ENCODE measurements at places on chromosomes 1 and 21.
A peak's percentile ranks its signal among the peaks of the same experiment; 100 is the strongest.

- no peak for DNase-seq
Observed at GRCh38 chr1:175377394-175377793, 184.8 kb upstream of the KIAA0040 start.

GRCh38 chr1:50959303-50959912 is 659 bp downstream of the FAF1 start:
- no peak for DNase-seq

- DNase-seq, result no peak
Observed at GRCh38 chr21:39502631-39503030, 50.9 kb downstream of the SH3BGR start.

- DNase-seq, result no peak
Observed at GRCh38 chr1:19344372-19344810, 32.3 kb downstream of the SLC66A1 start.

GRCh38 chr1:88169139-88169538 is 514.9 kb upstream of the PKN2 start:
- DNase-seq, result no peak

GRCh38 chr1:220967911-220968310 is 88.7 kb downstream of the HLX start:
- DNase-seq, result no peak

DNA sequence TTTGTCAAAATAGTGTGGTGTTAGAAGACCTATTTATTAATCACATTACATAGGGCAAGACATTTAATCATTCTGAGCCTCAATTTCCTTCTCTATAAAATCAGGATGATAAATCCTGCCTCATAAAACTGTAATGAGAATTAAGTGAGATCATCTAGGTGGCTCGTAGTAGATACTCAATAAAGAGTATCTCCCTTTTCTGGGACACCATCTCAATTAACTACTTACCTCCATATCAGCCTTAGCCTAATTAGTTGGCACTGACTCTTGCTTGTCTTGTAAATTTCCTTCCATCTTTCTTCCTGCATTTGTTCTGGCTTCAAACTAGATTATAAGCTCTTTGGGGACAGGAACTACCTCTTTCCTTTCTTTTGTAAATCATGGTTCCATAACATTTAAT is 102.6 kb upstream of the TNR start:
- DNase-seq, result no peak

- DNase-seq, result no peak
Observed at GRCh38 chr21:39662411-39662953, 49.7 kb downstream of the B3GALT5 start.

DNA sequence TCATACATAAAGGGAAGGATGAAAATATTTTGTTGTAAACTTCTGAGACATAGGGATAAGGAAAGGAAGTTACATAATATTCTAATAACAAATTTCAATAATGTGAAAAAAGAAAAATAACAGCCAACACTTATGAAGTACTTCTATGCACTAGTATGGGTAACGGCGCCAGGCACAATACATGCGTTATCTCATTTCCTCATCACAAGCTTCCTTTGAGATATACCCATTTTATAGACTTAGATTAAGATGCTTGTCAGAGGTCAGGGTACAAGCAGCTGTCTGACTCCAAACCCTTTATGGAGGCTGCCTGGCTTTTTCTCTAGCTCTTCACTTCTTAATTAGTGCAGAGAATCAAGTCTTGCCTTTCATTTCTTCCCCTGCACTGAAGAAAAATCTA is 41.3 kb downstream of the TCP10L start:
- DNase-seq, result no peak

- DNase-seq, result no peak
Observed at GRCh38 chr1:1376551-1377226, 1.7 kb upstream of the AURKAIP1 start.

DNA sequence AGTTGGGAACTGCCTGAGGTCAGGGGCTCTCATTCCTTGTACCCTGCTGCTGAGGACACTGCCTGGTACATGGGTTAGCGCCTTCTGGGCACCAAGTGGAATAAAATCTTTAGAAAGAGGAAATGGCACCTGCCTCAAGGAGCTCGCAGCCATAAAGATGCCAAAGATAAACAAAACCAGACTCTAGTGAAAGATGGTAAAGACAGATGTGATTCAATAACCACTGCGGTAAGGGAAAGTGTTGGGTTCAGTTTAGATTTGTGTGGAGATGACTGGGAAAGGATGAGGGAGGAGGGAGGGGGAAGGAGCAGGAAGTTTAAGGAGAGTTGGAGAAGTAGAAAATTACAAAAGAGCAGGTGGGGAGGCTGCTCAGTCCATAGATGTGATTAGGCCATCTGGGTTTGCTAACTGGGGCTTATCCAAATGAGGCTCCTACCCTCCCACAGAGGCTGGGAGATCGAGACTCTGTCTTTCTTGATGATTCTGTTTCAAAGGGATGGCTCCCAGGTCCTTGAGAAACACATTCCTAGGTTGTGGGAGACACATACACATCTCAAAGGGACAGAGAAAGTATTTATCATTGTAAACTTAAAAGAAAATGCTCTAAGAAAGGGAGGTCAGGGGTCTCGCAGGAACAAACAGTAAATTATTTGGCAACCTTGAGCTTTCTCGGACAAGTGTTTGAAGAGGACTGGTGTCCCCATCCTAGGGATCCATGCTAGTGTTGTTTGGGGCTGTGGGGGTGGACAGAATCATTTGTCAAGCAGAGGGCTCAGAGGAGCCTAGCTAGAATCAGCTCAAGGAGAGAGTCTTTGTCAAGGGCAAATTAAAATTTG is 65.7 kb upstream of the MORC3 start:
- DNase-seq, result no peak

- no peak for DNase-seq
Observed at GRCh38 chr1:118381197-118381869, 196.3 kb upstream of the SPAG17 start.

DNA sequence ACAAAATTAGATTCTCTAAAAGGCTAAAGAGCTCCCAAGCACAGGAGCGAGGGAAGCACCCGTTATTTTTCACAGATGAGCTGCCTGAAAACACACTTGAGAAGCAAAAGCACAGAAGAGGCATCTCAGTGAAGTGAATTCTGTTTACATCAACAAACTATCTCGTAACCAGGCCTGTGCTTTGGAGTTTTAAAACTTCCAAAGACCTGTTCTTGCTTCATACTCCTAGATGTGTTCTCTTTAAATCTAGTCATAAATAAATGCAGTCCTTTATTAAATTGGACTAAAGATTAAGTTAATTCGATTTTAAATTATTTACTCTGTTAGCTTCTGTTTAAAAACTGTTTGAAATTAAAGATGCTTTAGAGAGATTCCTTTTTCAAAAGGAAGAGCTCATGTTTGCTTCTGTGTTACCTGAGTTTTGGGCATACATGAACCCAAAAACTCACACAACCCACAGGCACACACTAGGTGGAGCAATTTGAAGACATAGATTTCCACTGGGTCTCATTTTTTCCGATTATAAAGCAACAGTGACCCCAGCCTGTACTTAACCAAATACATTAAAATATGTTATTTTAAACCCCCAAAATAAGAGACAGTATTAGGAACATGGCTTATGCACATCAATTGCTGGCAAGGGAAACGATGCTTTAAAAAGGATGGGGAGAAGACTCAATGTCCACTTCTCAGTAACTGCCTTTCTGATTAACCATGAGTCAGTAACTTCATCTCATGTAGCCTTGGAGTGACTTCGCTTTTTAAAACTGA is 648.2 kb downstream of the SMYD3 start:
- no peak for DNase-seq

GRCh38 chr1:222358100-222358499 is 189.8 kb downstream of the HHIPL2 start:
- no peak for DNase-seq

- DNase-seq, result no peak
Observed at GRCh38 chr1:76998582-76999223, 131.4 kb downstream of the ST6GALNAC5 start.

GRCh38 chr1:147892731-147893214 is 9.8 kb upstream of the GJA8 start:
- no peak for DNase-seq

GRCh38 chr1:40625476-40626382 is 39.8 kb downstream of the RIMS3 start:
- no peak for DNase-seq

- no peak for DNase-seq
Observed at GRCh38 chr1:40404670-40405462, 31.3 kb downstream of the SMAP2 start.

DNA sequence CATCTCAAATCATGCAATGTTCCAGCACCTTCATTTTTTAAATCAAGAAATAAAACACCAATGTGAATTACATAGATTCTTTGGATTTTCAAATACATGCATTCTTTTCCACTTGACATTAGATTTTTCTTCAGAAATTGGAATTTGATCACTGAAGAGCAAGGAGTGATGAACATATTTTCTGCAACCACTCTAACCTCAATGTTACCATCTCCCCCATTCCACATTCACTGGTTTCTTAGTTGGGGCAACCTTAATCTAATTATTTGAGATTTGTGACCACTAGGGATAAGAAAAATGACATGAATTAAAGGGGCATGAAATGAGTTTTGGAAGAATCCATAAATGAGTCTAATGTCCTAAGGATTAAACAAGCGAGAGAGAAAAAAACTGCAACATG is 168.7 kb upstream of the NR5A2 start:
- no peak for DNase-seq

- no peak for DNase-seq
Observed at GRCh38 chr1:8002921-8003320, 23.2 kb downstream of the ERRFI1 start.

DNA sequence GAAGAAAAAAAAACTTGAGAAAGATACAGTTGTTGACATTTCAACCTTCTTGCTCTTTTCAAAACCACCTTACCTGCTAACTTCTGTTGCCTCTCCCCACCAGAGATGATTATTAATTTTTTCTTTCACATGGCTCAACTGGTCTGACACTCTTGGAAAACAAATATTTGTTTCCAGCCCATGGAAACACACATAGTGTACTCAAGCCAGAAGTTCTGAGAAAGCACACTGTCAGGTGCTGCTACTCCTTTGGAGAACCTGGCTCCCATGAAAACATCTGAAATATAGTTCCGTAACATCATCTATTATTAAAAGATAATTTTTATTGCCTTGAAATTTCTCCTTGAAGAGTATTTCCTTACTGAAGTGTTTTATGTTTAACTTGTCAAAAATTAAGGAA is 145.0 kb upstream of the C1orf105 start:
- no peak for DNase-seq

DNA sequence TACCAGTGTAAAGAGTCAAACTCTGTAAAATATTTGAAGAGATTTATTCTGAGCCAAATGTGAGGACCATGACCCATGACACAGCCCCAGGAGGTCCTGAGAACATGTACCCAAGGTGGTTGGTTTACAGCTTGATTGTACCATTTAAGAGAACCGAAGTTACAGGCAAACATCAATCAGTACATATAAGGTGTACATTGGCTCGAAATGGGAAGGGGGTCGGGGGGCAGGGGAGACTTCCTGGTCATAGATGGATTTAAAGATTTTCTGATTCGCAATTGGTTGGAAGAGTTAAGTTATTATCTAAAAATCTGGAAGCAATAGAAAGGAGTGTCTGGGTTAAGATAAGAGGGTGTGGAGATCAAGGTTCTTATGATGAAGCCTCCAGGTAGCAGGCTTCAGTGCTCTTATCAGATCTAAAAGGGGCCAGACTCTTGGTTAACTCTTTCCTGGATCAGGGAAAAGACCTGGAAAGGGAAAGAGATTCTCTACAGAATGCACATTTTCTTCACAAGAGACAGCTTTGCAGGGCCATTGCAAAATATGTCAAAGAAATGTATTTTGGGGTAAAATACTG is 47.5 kb upstream of the NTPCR start:
- DNase-seq, result no peak

GRCh38 chr1:198072177-198072576 is 84.6 kb upstream of the NEK7 start:
- DNase-seq, result no peak

GRCh38 chr1:76125473-76126219 is 51.1 kb downstream of the ST6GALNAC3 start:
- DNase-seq, result no peak

GRCh38 chr1:23169727-23170335 is 1.2 kb upstream of the LUZP1 start:
- peak; percentile 22 for DNase-seq

- DNase-seq, result no peak
Observed at GRCh38 chr1:155651861-155652661, 36.5 kb downstream of the YY1AP1 start.

GRCh38 chr1:117089996-117090395 is 29.9 kb downstream of the TTF2 start:
- no peak for DNase-seq

DNA sequence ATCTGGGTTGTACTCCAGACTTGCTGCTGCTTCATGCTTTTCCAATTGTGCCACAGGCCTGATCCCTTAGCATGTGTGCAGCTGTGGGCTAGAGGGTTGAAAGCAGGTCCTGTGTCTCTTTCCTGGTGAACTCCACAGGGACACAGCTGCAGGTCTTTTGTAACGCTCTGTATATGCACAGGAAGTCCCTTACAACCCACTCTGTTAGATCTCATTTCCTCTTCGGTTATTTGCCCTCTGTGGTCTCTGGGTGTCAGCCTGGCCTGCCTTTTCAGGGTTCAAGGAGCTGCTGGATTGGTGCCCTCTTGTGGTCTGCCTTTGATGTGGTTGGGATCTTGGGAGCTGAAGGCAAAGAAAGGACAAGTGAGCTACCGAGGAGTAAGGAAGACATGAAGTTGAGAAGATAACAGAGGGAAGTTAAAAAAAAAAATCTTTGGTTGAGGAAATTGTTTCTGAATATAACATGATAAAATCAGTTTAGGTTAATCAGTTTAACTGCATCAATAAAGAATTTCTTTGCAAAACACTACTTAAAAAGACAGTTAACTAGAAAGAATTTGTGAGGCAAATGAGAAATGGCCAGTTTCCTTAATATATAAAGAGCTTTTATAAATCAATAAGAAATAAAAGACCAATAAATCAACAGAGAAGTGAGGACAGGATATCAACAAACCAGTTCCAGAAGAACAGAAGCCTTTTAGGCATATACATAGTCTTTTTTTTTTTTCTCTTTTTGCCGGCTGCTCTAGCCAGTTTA is 44.1 kb downstream of the UCK2 start:
- DNase-seq, result no peak

DNA sequence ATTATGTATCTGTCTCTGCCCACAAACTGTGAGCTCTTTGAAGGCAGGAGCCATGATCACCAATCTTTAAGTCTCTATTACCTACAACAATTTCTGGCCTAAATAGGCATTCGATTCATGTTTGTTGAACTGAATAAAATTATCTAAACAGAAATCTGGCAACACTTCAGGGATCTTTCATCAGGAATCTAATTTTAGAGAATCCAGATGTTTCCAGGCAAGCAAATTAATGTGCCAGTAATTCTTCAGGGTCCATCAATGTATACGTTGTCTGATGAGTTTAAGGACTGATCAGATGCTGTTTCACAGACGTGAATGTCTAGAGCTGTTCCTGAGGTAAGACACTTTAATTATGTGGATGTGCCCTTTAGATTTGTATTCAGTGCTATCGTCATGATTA is 524.4 kb downstream of the PTPRC start:
- DNase-seq, result no peak

DNA sequence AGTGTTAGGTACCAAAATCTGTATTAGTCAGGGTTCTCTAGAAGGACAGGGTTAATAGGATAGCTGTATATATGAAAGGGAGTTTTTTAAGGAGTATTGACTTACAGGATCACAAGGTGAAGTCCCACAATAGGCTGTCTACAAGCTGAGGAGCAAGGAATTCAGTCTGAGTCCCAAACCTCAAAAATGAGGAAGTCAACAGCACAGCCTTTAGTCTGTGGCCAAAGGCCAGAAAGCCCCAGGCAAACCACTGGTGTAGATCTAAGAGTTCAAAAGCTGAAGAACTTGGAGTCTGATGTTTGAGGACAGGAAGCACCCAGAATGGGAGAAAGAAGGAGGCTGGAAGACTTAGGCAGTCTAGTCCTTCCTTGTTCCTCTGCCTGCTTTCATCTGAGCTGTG is 487.5 kb upstream of the CHRM3 start:
- DNase-seq, result no peak

All from esophagus squamous epithelium (tissue), 5 donors.